ENCODE measurements at places on chromosomes 1 and 21.
A peak's percentile ranks its signal among the peaks of the same experiment; 100 is the strongest.

GRCh38 chr1:55197099-55197498 lies 18.1 kb downstream of the USP24 start:
- DNase-seq = no peak

DNA sequence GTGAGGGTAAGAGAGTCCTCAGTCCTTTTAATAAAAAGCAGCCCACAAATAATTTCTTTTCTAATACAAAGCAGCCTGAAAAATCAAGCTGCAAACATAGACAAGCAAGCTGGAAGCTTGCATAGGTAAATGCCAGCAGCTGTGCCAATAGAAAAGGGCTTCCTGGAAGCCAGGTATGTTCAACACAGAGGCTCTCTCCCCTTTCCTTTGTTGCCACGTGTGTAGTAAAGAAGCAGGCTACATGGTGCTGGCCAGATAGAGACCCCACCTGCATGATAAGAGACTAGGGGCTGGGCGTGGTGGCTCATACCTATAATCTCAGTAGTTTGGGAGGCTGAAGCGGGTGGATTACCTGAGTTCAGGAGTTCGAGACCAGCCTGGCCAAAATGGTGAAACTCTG lies 50.1 kb upstream of the ERRFI1 start:
- DNase-seq = no peak

DNA sequence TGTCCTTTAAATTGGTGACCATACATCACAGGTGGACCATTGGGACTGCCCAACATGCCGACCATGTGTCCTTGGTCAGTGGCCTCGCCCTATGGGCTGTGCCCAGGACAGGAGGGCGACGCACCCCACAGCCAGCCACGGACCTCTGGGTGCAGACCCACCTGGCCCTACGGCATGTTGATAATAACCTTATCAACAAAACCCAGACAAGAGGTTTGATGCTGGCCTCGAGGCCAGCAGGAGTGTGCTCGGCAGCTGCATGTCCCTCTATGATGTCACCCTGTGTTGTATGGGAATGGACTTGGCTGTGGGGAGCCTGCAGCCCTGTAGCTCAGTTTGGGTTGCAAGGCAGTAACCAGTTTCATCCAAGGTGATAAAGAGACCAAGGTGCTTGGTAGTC lies 32.1 kb downstream of the SLC37A1 start:
- DNase-seq = no peak

DNA sequence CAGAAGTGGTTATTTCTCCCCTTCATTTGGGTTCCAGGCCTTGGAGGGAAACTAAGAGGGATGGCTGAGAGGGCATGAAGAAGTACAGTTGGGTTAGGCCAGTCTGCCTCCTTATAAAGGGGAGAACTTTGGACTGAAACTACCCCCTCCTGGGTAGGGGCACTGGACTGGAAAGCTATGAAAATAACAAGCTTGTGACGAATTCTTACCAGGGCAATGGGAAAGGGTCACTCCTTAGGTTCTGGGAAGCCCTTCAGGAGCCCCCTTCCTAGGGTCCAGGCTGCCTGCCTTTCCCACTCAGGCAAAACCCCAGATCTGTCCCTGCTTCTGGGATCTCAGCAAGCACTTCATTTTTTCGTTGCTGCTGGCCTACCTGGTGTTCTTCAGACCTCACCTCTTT lies 9.8 kb upstream of the P3R3URF start:
- no peak for DNase-seq

DNA sequence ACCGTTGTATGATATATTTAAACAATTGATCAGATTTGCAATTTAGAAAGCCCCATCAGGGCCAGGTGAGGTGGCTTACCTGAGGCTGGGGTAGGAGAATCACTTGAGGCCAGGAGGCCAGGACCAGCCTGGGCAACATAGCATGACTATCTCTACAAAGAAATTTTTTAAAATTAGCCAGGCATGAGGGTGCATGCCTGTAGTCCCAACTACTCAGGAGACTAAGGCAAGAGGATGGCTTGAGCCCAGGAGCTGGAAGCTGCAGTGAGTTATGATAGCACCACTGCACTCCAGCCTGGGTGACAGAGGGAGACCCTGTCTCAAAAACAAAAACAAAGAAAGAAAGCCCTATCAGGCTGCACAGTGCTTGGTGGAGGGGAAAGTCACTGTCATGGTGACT lies 159.9 kb upstream of the RAB4A start:
- no peak for DNase-seq

- no peak for DNase-seq
Observed at GRCh38 chr21:46363698-46364097, 39.7 kb downstream of the PCNT start.

GRCh38 chr1:114510274-114511031 lies 550 bp downstream of the TRIM33 start:
- peak; percentile 16 for DNase-seq

GRCh38 chr1:39990428-39990827 lies 35.5 kb downstream of the MFSD2A start:
- DNase-seq = no peak

GRCh38 chr21:25025596-25025995 lies 581.7 kb downstream of the MRPL39 start:
- DNase-seq = no peak

DNA sequence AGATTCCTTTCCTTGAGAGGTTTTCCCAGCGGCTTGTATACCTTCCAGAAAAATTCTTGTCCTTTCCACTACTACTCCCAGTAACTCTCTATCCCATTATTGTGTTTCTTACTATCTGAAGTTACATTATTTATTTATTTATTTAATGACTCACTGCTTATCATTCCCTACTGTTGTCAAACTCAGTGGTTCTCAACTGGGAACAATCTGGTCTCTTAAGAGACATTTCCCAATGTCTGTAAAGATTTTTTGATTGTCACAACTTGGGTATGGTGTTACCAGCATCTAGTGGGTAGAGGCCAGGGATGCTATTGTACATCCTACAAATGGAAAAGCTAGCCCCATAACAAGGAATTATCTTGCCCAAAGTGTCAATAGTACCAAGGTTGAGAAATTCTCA lies 771.5 kb upstream of the ADGRL2 start:
- DNase-seq = no peak

- DNase-seq = no peak
Observed at GRCh38 chr1:90977522-90977921, 44.3 kb downstream of the ZNF644 start.

GRCh38 chr1:94580367-94581115 lies 39.0 kb upstream of the F3 start:
- no peak for DNase-seq

GRCh38 chr1:21590126-21590880 lies 78.9 kb downstream of the RAP1GAP start:
- no peak for DNase-seq

- no peak for DNase-seq
Observed at GRCh38 chr1:208977638-208978256, 605.8 kb upstream of the CAMK1G start.

DNA sequence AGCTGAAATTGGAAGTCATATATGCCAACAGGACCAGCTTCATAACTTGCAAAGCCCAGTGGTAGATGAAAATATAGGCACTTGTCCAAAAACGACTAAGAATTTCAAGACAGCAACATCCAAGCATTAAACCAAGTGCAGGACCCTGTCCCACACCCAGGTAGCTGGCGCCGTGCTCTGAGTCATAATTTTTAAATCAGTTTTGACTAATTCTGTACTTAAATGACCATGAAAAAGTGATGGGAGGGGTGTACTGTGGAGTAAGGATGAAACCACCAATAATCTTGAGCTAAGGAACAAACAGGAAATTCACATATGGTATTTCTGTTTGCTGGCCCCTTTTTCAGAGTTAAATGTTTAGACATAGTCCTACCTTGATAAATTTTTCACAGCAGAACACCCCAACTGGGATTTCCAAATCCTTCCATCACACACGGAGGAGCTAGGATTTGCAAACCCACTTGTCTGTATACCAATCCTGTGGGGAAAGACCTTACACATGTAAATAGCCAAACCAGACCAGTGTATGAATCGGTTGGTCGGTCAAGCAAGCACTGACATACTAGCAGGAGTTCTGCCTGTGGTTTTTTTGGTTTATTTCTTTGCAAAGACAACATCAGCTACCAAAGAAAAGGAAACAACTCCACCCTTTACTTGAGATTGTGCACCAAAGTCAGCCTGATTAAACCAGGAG lies 235.7 kb upstream of the RAB4A start:
- no peak for DNase-seq

- DNase-seq = no peak
Observed at GRCh38 chr1:6599141-6599975, 3.3 kb downstream of the KLHL21 start.

DNA sequence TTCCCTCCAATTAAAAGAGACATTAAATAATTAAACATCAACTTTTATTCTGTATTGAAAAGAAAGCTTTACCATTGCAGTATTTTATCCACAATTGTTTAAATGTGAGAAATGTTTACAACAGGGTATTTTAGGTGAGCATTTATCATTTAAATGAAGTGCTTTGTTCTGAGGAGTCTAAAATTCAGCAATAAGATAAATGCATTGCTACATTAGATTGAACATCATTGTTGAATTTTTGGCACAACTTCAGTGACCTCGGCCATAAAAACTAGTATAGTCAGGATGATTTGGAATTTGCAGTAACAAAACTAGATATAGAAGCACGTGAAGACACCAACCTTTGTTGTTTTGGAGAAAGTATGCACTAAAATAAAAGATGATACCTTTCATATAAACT lies 692.9 kb downstream of the USP25 start:
- DNase-seq = no peak

- DNase-seq = no peak
Observed at GRCh38 chr1:96978444-96978843, 256.9 kb downstream of the PTBP2 start.

GRCh38 chr1:17086751-17087150 lies 32.5 kb downstream of the PADI2 start:
- no peak for DNase-seq

DNA sequence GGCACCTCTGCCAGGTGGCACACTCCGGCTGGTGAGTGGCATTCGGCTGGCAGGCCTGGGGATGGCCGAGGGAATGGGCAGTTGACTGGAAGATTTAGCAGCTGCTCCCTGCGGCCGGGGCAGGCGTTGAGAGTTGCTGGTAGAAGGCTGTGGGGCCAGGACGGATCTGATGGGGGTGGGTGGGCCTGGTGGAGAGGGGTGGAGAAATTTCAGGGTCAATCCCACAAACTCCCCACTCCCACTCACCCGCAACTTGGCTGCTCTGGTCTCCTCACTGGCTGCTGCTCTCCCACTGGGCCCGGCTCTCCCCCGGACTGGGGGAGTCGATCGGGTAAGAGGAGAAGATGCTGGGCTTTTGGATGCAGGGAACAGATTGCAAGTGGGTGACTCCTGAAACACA lies 2.1 kb downstream of the PSRC1 start:
- DNase-seq = no peak

DNA sequence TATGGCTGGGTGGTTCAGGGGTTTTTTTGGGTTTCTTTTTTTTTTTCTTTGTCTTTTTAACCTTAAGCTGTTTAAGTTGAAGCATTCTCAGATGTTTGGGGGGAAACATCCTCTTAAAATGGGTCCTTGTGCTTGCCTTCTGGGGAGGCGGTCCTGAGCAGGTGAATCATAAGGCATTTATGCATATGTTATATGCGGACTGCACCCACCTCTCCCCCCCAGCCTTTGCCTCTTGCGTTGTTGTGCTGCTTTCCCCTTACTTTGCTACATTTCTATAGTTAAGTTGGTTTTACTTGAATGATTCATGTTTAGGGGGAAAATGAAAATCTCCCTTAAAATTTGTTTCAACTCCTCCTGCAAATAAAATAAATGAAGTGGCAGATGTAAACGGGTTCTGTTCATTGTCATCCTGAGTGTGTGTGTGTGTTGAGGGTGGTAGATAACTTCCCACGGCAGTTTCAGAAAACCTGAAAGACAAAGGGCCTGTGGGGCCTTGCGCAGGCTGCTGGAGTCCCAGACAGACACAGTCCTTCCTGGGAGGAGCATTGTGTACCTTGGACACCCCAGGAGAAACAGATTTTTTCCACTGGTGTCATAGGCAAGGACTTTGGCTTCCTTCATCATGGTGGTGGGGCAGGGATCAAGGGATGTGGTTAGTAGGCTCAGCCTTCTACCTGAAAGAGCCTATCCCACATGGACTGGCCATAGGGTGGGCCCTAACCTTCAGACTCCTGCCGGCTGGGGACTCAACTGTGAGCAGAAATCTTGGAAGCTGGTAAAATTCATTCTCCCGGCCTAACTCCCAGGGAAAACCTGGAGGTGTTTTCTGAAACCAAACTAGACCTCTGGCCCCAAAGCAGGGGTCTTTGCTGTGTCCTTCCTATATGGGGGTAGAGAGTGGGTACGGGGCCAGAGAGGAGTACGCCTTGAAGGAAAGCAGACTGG lies 926 bp upstream of the SH3D21 start:
- no peak for DNase-seq

DNA sequence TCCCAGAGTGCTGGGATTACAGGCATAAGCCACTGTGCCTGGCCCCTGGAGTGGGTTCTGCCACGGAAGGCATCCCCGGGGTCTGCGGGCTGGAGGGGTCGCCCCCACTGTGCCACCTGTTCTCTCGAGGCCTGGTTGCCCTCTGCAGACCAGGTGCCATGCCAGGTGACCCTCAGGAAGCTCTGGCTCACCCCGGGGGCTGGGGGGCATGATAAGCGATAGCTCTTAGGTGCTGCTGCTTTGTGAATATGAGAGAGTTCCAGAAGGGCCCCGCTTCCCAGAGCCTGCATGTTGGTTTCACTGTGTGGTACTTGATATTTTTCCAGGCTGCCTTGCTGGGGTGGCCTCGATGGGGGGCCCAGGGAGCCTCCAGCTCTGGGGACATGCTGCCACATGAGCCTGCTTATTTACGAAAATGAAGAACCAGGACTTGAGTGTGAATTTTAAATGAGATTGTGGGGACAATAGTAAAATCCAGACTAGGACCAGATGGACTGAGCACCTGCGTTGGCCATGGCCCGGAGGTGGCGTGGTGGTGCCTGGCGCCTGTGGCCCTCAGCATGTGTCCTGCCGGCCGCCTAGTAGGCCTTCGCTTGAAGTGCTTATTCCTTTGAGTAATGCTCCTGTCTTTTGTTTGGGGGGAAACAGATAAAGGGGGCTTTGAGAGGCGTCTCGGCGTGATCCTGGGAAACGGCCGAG lies 7.3 kb downstream of the SKI start:
- DNase-seq = no peak

- DNase-seq = no peak
Observed at GRCh38 chr1:177333936-177334595, 163.3 kb downstream of the BRINP2 start.

DNA sequence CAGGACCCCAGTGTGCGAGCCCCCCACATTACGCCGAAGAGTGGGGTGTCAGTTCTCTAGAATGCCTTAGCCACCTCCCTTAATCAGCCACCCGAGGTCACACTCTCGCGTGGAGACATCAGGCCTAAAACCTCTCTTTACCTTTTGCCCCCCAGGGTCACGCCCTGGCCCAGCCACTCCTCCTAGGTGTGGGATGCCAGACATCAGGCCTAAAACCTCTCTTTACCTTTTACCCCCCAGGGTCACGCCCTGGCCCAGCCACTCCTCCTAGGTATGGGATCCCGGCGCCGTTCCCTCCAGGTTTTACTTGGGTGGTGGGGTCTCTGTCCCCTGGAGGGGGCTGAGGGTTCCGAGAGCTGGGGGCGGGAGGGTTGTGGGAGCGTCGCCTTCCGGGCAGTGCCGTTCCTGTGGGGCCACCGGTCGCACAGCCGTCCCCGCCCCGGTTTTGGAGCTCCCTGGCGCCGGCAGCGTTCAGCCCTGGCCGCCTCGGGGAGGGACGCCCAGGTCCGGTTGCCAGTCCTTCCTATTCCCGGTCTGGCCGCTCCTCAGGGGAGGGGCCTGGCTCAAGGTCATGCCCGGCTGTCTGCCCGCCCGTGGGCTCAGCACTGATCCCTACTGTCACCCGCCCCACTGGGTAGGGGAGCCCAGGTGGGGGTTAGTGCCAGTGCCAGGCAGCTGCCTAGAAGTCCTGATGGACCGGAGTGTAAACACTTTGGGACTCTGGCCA lies 882 bp downstream of the VPS13D start:
- DNase-seq = no peak

- no peak for DNase-seq
Observed at GRCh38 chr1:206559672-206559995, 52.3 kb downstream of the RASSF5 start.

Data from stimulated activated CD4-positive, alpha-beta T cell treated with anti-CD3 and anti-CD28 coated beads, Interleukin-15, amount 100 ng/mL, for 1 hour (primary cell).